Retinal pigment epithelial cell (primary cell): ENCODE measurements at places on chromosomes 5 and 9.

DNA sequence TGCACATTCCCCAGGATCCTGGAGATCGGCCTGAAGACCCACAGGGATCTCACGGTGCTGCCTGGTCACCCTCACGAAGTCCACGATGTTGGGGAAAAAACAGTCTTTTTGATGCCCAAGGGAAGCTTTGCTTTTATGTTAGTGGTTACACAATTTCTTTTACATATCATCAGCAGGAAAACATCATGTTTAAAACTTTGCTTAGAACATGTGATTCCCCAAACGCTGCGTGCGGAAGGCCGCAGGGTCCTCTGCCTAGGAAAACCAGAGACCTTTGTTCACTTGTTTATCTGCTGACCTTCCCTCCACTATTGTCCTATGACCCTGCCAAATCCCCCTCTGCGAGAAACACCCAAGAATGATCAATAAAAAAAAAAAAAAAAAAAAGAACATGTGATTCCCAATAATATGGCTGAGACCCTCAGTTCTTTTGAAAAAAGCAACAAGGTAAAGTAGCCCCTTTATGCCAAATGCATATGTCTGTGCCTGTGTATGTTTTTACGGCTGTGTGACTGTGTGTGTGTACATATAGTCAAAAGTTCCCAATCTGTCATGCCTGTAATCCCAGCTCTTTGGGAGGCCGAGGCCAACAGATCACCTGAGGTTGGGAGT, 11.5 kb upstream of the AGPAT2 start:
- DNase-seq = no peak

DNA sequence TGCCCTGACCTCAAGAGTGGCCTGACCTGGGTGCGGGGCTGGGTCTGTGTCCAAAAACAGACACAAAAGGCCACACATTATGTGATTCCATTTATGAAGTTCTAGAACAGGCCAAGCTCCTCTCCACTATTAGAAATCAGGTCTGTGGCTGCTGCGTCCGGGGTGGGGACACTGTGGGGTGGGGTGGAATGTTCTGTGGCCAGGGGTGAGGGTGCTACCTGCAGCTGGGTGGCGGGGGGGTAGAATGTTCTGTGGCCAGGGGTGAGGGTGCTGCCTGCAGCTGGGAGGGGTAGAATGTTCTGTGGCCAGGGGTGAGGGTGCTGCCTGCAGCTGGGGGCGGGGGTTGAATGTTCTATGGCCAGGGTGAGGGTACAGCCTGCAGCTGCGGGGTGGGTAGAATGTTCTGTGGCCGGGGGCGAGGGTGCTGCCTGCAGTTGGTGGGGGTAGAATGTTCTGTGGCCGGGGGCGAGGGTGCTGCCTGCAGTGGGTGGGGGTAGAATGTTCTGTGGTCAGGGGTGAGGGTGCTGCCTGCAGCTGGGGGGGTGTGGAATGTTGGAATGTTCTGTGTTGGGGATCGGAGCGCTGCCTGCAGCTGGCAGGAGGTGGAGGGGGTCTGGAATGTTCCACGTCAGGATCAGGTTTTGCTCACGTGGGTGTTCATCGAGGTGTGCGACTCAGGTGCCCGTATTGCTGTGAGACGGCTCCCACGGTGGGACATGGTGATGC, 8.3 kb downstream of the LCN12 start:
- DNase-seq = no peak

- no peak for DNase-seq
These were observed 259.3 kb downstream of the CEMIP2 start for GRCh38 chr9:71509054-71509453.

- no peak for DNase-seq
These were observed 3.9 kb downstream of the IL9 start for GRCh38 chr5:135891791-135892190.

GRCh38 chr5:158718738-158719505, 380.8 kb downstream of the EBF1 start:
- peak; percentile 41 for DNase-seq
